ENCODE measurements at places on chromosomes 2 and 18.

DNA sequence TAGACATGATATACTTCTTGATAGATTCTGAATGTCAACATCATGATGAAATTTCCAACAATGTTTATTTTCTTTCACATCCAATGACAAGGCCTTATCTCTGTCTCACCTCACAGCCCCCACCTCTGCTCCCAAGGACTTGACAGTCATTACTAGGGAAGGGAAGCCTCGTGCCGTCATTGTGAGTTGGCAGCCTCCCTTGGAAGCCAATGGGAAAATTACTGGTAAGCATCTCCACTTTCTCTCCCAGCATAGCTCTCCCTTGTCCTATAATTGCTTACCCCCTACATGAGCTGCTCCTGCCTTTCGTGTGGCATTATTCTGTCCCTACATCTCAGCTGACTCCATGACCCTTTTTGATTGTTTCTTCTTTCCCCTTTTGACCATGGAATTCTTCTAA is 821.8 kb downstream of the MBD2 start:
- no peak for DNase-seq

- DNase-seq: peak; percentile 77
These were observed 167.3 kb downstream of the ASXL3 start for GRCh38 chr18:33745151-33745795.

DNA sequence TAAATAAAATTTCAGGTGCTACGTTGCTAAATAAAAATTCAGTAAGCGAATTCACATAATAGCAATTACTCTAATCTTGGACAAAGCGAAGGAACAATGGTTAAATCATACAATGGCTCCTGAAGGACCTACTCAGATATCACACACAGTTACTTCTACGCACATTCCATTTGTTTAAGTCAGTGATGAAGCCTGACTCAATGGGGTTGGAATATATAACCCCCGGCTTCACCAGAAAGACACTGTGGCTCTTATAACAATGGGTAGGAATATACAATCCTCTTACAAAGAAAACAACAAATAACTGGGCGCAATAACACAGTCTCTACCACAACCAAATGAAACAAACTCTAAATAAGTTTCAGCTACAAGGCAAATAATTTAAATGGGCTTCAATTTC is 349.5 kb downstream of the IRS1 start:
- DNase-seq: no peak

DNA sequence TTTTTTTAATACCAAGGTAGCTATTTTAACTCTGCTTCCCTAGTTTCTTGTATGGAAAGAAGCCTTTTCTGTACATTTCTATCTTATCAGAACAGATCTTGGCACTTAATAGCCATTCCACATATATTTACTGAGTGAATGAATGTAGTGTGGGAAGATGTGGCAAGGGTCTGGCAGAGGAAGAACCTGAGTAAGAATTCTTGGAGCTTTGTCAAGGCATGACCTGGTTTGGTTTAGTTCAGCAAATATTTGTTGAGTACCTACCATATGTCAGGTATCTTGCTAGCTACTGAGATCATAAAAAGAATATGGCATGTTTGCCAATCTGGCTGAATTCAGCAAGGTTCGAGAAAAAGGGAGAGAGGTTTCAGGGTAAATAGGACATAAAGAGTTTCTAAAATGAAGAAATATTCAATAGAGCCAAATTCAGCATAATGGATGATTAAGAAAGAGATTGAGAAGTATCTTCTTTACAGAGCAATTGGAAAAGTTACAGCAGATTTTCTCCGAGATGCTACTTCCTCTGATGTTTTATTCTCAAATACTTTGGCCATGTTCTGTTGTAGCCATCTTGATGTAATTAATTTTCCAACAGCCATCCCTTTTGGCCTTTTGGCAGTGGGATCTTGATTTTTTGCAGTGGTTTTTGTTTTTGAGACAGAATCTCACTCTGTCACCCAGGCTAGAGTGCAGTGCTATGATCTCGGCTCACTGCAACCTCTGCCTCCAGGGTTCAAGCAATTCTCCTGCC is 21.7 kb upstream of the MEP1B start:
- no peak for DNase-seq

DNA sequence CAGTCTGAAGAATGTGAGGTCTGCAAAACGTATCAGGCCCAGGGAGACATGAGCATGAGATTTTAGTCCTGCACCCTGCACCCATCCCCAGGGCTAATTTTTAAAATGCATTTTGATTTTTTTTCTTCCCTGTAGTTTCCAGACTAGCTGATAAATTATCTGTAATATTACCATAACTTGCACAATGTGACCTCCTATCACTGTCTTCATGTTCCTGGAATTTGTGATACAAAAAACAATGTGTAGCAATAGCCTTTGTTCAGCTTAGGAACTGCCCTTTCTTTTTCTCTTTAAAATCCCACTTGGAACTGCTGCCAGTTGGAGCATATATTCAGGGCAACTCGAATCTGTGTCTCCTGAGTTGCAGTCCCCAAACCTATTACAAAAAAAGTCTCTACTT is 222.8 kb upstream of the HS6ST1 start:
- no peak for DNase-seq

DNA sequence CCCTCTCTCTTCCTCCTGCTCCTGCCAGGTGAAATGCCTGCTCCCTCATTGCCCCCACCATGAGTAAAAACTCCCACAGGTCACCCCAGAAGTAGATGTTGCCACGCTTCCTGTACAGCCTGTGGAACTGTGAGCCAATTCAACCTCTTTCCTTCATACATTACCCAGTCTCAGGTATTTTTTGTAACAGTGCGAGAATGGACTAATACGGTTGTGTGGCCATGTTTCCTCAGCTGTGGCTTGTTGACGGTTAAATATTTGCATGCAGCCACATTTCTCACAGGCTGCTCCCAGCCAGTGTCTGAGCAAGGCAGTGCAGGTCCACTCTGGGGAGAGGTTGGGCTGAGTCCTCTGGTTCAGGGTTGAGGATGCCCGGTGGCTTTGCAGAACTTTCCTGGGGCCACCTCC is 27.8 kb upstream of the COPS8 start:
- DNase-seq: no peak

- no peak for DNase-seq
These were observed 44.0 kb upstream of the CD28 start for GRCh38 chr2:203662487-203662886.

GRCh38 chr2:189165656-189166380 is 13.7 kb downstream of the COL5A2 start:
- no peak for DNase-seq

GRCh38 chr2:105388971-105389381 is 9.9 kb downstream of the FHL2 start:
- no peak for DNase-seq

Measured in DMS79 treated with DMSO at 0.1 percent for 48 hours (cell line).